Renal pelvis (tissue), 12 donors: ENCODE measurements at places on chromosomes 16 and 17. TPM values are rescaled to one million over a fixed set of nuclear protein-coding genes. Genes with fewer than 3 reads are reported as not detected.

Gene NOTUM
- polyA plus RNA-seq = 2.4 TPM

- no peak for DNase-seq
These were observed 44.6 kb downstream of the UBN1 start for GRCh38 chr16:4891886-4892216.

Gene SMIM36
- polyA plus RNA-seq = 0.14 TPM

- DNase-seq = no peak
These were observed 684 bp downstream of the SLX4 start for GRCh38 chr16:3610698-3611145.

DNA sequence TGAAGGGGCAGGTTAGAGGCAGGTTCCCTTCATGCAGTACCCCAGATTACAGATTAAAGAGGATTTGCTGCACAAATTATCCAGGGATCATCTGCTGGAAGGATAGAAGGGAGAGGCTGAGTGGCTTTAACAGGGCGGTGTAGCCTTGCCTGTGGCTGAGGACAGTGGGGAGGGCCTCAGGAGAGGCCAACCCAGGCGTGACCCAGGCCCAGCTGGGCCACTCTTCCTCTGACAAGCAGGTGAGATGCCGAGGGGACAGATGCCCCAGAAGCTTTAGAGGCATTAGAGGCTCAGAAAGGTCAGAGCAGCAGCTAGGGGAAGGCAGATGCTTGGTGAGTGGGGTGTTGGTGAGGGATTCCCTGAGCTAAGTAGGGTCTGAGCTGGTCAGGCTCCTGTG, 18.1 kb upstream of the MTMR4 start:
- DNase-seq = no peak

DNA sequence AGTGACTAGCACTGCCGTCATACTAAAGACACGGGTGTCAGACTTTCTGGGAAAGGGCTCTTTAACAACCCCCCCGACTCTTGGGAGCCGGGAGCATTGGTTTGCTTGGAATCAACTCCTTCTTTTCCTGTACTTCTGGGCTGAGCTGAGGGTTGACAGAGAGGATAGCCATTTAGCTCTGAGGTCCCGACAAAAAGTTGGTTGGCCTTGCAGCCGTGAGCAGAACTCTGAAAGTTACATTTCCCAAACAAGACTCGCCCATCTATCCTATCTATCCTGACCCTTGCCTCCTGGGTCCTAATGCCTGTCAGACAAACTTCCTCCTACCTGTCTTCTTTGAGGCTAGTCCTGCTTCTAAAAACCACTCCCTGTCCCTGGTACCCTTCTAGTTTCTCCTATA, 460.8 kb upstream of the TOM1L1 start:
- no peak for DNase-seq

Gene KREMEN2
- 2.5 TPM for polyA plus RNA-seq

- DNase-seq = no peak
These were observed 42.3 kb upstream of the CCNF start for GRCh38 chr16:2386990-2387389.

Gene APOH
- 0.20 TPM for polyA plus RNA-seq

DNA sequence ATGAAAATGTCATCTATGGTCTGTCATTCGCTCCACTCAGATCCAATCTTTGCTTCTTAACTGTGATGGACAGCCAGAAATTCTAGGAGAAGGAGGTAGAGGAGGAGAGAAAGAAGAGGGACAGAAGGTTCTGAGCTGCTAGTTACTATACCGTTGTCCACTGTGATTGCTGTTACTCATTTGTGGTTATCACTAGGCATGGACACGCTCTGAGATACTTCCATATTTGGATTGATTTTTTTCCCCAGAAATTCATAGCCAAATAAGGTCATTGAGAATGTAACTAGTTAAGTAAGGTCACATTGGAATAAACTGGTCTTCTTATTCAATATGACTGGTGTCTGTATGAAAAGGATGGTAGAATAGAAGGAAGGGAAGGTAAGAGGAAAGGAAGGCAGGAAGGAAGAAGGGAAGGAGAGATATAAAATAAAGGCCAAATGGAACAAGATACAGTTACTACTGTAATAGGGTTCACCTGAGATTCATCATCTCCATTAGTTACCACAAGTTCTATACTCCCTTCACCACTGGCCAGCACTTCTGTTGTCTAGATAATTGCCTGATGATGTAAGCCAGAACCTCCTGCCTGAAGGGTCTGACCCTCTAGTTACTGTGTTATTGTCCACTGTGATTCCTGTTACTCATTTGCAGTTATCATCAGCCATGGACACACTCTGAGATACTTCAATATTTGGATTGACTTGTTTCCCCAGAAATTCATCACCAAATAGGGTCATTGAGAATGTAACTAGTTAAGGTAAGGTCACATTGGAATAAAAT, 2.9 kb downstream of the KRTAP9-7 start:
- DNase-seq = no peak

DNA sequence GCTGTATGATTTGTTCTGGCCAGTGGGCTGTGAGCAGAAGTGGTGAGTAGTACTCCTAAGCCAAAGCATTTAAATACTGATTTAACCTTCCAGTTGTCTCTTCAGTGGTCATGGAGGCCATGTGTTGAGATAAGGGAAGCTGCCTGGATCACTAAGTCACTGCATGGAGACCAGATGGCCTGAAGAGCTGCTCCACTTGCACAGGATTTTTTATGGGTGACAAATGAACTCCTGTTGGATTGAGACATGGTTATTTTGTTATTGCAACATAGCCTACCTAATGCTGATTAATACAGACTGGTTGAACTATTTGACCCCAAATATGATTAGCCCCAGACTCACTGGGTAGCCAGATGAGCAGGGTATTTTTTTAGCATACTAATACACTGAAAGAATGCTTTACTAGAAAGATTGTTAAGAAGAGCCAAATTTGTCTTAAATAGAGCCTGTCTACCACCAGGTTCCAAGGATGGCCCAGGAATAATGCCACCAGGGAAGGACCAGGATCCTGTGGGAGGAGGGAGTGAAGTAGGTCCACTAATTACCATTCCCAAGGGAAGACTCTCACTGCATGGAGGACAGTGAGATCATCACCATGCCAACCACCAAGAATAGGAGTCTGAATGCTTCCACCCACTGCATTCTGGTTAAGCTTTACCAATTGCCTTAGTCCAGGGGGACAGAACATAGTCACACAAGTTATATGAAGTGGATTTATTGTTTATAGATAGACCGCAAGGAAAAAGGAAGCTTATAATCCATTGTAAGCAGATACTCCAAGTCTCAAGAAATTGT, 187.4 kb upstream of the IRX6 start:
- DNase-seq = no peak

DNA sequence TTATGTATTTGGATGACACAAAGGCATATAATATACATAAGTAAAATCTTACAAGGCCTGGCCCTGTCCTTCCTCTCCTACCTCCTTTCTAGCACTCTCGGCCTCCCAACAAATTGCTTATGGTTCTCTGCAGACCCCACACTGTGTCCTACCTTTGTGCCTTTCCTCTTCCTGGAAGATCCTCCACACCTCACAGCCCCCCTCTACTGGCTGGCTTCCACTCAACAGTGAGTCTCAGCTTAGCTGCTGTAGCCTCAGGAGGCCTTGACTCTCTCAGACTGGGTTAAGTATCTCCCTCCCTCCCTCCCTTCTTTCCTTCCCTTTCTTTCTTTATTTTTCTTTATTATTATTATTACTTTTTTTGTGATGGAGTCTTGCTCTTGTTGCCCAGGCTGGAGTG, 8.3 kb upstream of the SLC52A1 start:
- DNase-seq = no peak

DNA sequence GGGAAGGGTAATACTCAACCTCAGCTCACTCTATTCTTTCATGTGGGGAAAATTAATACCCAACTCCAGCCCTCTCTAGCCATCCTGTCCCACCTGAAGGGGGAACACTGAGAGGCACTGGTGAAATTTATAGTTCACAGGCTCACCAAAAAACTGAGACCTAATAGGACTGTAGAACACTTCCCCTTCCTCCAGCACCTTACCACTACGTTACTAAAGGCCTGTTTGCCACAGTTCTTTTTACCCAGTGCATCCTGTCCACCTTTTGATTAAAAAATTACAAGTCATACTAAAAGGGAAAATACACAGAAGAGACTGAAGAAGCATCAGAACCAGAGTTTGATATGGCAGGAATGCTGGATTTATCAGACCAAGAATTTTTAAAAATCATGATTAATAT, 26.0 kb downstream of the DHRS7B start:
- DNase-seq = no peak

Gene GPR139
- not detected for polyA plus RNA-seq
